SW 1271 (cell line): ENCODE measurements at places on chromosomes 11 and 22.

- no peak for DNase-seq
Measured at GRCh38 chr11:8833568-8834315, 77.2 kb upstream of the AKIP1 start.

DNA sequence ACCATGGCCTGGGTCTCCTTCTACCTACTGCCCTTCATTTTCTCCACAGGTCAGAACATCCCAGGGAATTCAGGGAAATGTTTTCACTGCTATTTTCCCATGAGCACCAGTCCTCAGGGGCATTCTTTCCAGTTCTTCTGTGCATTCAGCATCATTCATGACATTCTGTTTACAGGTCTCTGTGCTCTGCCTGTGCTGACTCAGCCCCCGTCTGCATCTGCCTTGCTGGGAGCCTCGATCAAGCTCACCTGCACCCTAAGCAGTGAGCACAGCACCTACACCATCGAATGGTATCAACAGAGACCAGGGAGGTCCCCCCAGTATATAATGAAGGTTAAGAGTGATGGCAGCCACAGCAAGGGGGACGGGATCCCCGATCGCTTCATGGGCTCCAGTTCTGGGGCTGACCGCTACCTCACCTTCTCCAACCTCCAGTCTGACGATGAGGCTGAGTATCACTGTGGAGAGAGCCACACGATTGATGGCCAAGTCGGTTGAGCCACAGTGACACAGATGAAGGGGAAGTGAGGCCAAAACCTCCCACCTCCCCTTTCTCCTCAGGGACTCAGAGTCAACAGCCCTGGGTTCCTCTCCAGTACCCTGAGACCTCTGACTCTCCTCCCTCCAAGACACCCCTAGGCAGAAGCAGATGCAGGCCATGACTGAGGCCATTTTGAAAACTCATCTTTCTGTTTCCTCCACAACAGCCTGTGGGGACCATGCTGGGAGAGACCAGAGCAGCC is 15.9 kb upstream of the IGLL5 start:
- no peak for DNase-seq

DNA sequence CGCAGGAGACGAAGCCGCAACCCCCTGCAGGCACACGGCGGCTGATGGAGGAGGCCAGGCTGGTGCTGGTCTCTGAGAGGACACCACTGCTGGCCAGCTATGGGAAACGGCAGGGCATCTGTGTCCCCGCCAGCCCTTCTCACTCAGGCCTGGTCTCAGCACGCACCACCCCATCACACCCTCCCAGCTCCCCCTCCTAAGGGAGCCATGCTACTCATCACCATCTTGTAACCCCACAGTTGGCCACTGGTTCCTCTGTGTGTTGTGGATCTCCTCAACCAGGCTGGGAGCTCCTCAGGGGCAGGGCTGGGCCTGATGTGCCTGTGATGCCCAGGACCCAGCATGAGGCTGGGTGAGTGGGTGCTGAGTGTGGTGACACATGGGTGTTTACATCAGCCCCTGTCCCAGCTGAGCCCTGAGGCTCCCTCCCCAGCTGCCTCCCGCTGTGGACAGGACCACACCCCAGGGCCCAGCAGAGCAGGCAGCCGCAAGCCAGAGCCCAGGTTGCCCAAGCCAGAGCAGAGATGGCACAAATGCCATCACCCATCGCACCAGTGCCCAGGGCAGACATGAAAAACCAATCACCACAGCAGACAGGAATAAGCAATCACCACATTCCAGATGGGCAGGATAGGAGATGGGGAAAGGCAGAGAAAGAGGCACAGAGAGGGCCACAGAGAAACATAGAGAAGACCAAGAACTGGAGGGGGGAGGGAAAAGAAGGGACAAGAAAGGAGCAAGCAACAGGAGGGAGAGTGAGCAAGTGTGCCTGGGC is 8.2 kb downstream of the ARVCF start:
- DNase-seq: no peak

DNA sequence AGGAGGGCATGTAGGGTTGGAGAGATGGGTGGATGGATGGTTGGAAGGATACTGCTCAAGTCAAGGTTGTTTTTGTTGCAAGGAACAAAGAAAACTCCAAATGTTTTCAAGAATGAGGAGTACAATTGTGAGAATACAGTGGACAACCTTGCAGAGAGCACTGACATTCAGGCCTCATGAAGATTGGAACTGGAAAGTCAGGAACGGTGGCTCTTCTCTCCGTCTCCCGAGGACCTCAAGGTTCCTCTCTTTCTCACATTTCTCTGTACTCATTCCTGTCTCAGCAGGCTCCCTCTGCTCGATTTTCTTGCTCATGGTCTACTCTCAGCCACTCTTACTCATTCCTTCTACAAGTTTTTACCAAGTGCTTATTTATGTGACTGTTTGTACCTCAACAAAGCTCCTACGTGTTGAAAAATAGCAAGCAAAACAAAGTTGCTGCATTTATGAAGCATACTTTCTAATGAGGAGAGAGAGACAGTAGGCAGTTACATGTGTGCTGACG is 97.6 kb downstream of the SWAP70 start:
- DNase-seq: no peak
